Activated CD8-positive, alpha-beta memory T cell treated with anti-CD3 and anti-CD28 coated beads for 4 hours (primary cell): ENCODE measurements at places on chromosomes 4 and X.

GRCh38 chr4:24209131-24209530, 319.3 kb upstream of the PPARGC1A start:
- no peak for DNase-seq

- no peak for DNase-seq
These were observed 185.8 kb downstream of the WDFY3 start for GRCh38 chr4:84780719-84781118.

DNA sequence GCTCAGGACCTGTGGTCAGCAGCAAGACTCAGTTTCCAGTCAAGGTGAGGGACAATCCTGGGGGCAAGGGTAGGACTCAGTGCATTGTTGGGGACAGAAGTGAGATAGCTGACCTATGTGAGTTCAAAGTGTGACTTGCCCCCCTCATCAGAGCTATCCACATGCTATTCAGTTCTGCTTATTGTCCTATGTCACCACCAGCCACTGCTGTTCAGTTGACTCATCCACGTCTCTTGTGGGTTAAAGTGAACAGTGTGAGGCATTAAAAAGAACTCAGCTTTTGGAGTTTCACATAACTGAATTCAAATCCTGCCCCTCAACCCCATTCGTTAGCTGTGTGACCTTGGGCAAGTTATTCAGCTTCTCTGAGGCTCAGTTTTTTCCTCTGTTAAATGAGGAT, 4.4 kb upstream of the APLN start:
- DNase-seq = no peak

- DNase-seq = no peak
These were observed 123.4 kb downstream of the ASB9 start for GRCh38 chrX:15146515-15146914.

DNA sequence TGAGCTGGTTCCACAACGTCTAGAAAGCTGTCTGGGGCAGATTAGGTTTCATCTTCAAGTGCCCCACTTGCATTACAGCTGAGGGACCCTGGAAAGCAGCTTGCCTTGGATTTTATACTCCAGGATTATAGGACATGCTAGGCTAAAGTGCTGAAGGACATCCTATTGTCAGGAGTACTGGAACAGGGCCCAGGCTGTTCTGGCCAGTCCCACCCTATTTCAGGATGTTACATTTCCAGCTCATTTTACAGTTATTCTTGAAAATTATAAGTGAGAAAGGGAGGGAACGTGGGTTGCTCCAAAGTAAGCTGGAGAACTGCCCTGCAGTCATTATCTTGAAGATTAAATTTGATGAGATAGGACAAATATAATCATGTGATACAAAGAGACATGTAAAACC, 71.0 kb upstream of the UGT8 start:
- DNase-seq = no peak

DNA sequence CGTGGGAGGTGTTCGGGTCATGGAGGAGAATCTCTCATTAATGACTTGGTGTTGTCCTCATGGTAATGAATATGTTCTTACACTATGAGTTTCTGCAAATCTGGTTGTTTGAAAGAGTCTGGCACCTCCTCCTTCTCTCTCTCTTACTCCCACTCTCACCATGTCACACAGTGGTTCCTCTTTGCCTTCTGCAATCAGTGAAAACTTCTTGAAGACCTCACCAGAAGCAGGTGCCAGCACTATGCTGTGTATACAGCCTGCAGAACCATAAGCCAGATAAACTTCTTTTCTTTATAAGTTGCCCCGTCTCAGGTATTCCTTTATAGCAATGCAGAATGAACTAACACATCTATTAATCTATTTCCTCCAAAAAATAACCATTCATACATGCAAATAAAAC, 275.0 kb downstream of the ANTXR2 start:
- DNase-seq = no peak

- DNase-seq = no peak
These were observed 406.1 kb downstream of the IQCM start for GRCh38 chr4:149409555-149409962.

DNA sequence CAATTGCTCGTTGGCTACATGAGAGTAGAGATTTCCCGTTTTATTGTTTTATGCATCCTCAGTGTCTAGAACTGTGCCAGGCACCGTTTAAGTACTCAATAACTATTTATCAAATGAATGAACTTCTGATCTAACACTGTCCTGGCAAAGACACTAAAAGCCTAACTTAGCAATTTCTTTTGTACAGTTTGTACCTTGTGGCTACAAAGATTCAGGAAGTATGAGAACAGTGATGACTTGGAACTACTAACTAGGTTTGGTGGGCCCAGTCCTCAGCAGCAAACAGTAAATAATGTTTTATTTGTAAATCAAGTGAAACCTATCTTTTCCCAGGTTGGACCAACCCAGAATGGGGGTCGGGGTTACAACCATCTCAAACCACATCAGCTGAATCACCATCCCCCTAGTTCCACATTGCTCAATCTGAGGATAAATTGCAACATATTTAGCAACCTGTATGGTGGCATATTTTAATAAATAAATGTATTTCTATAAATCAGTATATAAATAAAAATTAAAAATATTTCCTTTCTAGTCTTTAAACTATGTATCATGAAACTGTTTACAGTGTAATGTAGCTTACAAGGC, 12.3 kb upstream of the SCRG1 start:
- no peak for DNase-seq

DNA sequence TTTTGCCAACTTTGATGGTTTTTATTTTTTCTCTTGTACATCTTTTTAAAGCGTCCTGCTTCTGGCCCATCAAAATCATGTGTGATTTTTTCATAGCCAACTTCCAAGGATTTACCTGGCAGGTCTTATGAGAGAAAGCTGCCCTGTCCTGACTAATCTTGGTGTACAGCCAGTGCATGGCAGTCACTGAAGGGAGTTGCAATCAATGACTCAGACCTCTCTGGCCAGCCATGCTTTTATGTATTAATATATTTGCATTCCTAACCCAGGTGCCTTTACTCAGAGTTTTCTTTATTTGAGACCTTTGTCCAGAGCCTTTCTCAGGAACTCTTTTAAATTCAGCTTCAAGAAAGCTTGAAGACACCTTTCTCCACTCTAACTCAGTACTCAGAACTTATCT, 691.5 kb upstream of the HTR2C start:
- no peak for DNase-seq

- DNase-seq = no peak
These were observed 275.3 kb upstream of the FGF13 start for GRCh38 chrX:138986866-138987265.

GRCh38 chrX:153864101-153864500, 21.9 kb downstream of the L1CAM start:
- DNase-seq = no peak

DNA sequence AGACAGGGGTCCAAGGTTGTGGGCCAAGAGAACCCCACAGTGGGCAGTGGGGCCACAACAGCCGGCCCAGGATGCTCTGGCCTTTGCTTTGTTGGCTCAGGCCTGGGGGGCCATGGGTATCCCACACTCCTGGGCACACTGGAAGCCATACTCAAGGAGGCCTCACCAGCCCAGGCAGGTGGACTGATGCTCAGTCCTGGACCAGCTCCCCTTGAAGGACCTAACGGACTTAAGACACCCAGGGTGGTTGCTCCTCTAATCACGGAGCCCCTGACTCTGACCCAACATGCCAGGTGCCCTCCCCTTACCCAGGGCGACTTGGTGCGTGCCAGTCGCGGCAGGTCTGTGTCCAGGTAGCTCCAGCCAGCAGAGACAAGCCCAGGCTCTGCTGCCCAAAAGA, 50.8 kb downstream of the ZFYVE28 start:
- DNase-seq = no peak

- DNase-seq = no peak
These were observed 11.9 kb upstream of the ADH7 start for GRCh38 chr4:99447079-99447478.

DNA sequence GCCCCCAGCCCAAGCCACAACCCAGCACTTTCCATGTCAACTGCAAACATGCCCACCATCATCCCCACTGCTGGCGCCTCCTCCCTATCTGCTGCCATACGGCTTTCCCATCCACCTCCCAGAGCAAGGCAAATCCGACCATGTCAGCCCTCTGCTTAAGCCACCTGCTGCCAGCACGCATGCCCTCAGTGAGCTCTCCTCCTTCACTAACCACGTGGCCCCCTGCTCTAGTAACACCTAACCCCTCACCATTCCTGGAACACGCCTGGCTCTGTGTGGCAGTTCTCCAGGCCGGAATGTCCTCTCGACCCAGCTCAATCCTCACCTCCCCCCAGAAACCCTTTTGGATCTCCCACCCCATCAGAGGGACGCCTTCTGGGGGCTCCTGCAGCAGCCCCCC, 17.4 kb downstream of the BCAP31 start:
- no peak for DNase-seq

DNA sequence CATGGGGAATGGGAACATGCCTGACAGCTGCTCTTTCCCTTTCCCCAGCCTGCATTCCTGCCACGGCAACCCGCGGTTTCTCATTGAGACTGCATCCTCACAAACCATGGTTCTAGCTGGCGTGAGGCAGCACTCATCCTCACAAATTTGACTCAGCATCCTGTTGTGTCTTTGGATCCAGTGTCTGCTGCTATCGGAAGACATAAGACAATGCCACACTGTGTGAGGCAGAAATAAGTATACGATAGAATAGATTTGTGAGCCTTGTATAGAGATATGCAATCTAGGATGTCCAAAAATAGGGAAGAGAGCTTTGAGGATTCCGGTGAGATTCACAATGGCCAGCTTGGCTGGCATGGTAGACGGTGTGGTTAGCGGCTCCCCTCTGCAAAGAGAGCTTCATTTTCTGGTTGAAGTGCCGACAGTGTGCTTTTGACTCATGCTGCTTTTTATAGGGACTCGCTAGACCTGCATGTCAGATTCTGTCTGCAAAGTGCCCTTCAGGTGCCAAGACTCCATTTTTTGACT, 161.3 kb upstream of the PSAPL1 start:
- no peak for DNase-seq

- DNase-seq = no peak
These were observed 550.0 kb downstream of the RAPGEF2 start for GRCh38 chr4:159652871-159653270.

GRCh38 chr4:95867919-95868318, 28.0 kb downstream of the PDHA2 start:
- DNase-seq = no peak
